ENCODE measurements at places on chromosomes 2 and 18.

GRCh38 chr18:79950515-79951341 lies 725 bp downstream of the SLC66A2 start:
- no peak for DNase-seq

DNA sequence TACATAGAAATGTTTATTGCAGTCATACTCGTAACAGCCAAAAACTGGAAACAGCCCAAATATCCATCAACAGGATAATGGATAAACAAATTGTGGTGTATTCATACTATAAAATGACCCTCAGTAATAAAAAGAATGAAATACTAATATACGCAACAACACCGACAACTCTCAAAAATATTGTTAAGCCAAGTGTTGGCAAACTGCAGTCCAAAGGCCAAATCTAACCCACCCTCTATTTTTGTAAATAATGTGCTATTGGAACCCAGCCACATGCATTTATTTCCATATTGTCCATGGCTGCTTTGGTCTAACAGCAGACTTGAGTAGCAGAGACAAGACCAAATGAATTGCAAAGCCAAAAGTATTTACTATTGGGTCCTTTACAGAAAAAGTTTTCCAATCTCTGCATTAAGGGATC lies 151.0 kb downstream of the MREG start:
- DNase-seq, result no peak

GRCh38 chr18:40917056-40917455 lies 1038.0 kb upstream of the PIK3C3 start:
- DNase-seq, result peak; percentile 30

- no peak for DNase-seq
Measured at GRCh38 chr2:10895231-10895630, 16.5 kb upstream of the KCNF1 start.

All from foreskin keratinocyte (primary cell).